ENCODE measurements at places on chromosomes 2 and 18.

DNA sequence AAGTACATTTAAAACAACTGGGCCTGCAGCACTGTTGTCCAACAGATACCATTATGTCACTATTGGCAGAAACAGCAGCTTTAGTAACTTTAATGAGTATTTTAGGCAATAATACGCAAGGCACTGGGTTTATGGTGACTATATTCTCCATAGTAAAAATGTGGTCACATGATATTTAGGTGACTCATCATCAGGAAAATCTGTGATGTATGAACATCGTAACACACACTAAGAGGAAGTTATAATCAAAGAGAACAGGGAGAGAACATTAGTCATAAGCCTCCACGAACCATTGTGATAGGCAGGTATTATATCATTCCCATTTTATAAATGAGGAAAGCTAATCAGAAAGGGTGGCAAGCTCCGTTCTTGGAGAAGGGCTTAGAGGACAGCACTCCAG is 36.9 kb downstream of the RAPH1 start:
- DNase-seq: no peak

GRCh38 chr18:67525328-67526099 is 9.0 kb upstream of the DSEL start:
- no peak for DNase-seq

- no peak for DNase-seq
These were observed 117.5 kb downstream of the ATP9B start for GRCh38 chr18:79186649-79187048.

GRCh38 chr2:201058914-201059313 is 12.6 kb downstream of the HYCC2 start:
- DNase-seq: no peak

Measured in stimulated activated CD4-positive, alpha-beta T cell treated with anti-CD3 and anti-CD28 coated beads, Interleukin-4, amount 100 ng/mL, for 24 hours (primary cell).